ENCODE measurements at places on chromosomes 12 and 14. TPM values are rescaled to one million over a fixed set of nuclear protein-coding genes. Genes with fewer than 3 reads are reported as not detected.

GRCh38 chr12:91109148-91109564 is 2.1 kb downstream of the LUM start:
- peak; percentile 80 for DNase-seq
- peaks cover 7% of the 10 kb centered on the region for H3K36me3 ChIP-seq
- no peak overlapping the region for H3K27ac ChIP-seq
- peaks cover 2% of the 10 kb centered on the region for H3K4me1 ChIP-seq
- H3K27me3 ChIP-seq, result no peaks in the 10 kb centered on the region

DNA sequence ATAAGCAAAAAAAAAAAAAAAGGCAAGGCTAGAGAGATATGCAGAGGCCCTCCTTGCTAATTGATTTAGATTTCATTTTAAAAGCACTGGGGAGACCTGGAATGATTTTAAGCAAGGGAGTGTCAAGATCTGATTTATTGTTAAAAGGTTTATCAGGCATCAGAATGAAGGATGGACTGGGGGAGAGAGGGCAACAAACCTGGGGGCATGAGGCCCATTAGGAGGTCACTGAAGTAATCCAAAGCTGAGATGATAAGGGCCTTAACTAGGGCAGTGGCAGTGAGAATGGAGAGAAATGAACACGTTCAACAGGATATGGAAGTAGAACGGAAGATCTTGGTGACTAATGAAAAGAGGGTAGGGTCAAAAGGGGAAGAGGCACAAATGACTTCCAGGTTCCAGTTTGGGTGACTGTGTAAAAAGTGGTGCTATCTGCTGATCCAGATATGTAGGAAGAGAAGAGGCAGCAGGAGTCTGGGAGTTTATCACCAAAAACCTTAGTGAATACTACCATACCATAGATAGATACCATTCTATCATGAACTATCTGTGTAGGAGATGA is 24.0 kb downstream of the KITLG start:
- H3K36me3 ChIP-seq, result no peaks in the 10 kb centered on the region
- no peak for DNase-seq
- no peaks in the 10 kb centered on the region for H3K27me3 ChIP-seq
- peaks cover 13% of the 10 kb centered on the region for H3K4me1 ChIP-seq
- no peak overlapping the region for H3K27ac ChIP-seq

Gene LIN7A
- 23.9 TPM for total RNA-seq

DNA sequence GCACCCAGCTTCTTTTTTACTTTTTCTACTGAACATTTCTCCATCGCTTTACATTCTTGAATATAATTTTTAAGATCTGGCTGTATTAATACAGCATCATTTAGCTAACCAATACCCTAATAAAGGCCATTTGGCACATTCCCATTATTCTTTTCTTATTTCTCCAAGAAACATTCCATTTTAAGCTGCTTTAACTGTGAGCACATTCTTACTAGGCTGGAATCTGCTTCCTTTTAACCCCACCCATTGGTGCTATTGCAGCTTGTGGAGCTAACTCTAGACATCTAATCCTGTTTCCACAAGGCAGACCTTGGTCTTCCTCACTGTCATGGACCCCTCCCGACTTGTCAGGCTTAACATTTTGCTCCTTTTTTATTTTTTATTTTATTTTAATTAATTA is 15.2 kb downstream of the CALM1 start:
- H3K27ac ChIP-seq, result no peak overlapping the region
- peaks cover 2% of the 10 kb centered on the region for H3K36me3 ChIP-seq
- no peak overlapping the region for H3K4me3 ChIP-seq
- peaks cover 7% of the 10 kb centered on the region for H3K4me1 ChIP-seq
- no peaks in the 10 kb centered on the region for H3K27me3 ChIP-seq

DNA sequence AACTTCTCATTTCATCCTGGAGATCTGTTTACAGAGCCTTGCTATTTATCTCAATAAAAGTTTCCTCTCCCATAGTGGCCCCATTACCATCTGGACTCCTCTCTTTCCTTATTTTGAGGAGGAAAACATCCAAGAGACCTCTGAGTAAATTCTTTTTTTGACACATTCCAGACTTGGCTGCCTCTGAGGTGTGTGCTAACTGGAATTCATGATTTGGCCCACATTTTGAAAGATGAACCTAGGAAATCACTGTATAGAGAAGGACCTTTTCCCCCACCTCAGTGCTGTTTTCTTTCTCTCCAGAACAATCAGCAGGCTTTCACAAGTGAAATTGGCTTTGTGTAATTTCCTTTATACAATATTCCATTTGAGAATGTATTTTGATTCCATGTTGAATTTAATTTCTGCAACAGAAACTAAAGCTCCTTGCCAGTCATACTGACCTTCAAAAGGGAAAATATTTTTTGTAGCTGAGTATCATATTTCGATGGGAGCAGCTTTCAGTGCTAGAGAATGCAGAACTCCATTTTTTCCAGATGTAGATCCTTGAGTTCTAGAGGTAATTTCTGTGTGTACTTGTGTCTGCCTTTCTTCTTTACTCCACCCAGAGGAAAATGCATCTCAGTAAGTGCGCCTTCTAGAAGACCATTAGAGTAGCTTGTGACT is 244.9 kb upstream of the RGS6 start:
- H3K4me1 ChIP-seq, result peaks cover 13% of the 10 kb centered on the region
- H3K27ac ChIP-seq, result peak overlapping the region; percentile 58
- peaks cover 17% of the 10 kb centered on the region for H3K36me3 ChIP-seq
- H3K27me3 ChIP-seq, result no peaks in the 10 kb centered on the region

GRCh38 chr14:58994130-58994529 is 194.3 kb upstream of the DAAM1 start:
- H3K4me1 ChIP-seq, result no peaks in the 10 kb centered on the region
- H3K4me3 ChIP-seq, result no peak overlapping the region
- H3K27me3 ChIP-seq, result peaks cover 4% of the 10 kb centered on the region
- DNase-seq, result no peak
- no peaks in the 10 kb centered on the region for H3K36me3 ChIP-seq

DNA sequence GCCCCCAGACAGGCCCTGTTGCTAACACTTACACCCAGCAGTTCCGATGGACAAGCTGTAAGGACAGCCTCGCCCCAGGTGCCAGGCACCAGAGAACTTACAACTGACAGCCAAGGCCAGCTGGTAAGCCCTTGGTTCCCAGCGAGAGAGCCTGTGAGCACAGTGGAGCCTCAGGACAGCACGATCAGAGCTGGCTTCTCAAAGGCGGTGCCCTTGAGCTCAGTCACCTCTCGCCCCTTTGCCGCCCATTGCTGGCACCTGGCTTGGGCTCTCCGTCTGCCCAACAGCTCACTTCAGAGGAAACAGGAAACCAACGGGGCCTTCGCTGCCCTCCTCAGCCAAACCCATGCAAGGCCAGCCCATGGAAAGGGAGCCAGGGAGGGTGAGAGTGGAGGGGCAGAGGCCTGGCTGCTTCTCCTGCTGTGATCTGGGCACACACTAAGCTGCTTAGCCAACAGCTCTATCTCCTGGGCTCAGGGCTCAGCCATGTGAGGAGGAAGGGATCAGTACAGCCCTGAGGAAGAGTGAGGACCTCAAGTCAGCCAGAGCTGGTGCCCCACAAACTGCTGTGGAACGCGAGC is 98.5 kb downstream of the SINHCAF start:
- DNase-seq, result no peak

Gene NOVA1
- total RNA-seq, result 0.90 TPM

Gene OTX2
- total RNA-seq, result not detected

Gene TSPAN19
- not detected for total RNA-seq

Gene LMNTD1
- 4.3 TPM for total RNA-seq

Gene PPP2R5C
- total RNA-seq, result 78.7 TPM

DNA sequence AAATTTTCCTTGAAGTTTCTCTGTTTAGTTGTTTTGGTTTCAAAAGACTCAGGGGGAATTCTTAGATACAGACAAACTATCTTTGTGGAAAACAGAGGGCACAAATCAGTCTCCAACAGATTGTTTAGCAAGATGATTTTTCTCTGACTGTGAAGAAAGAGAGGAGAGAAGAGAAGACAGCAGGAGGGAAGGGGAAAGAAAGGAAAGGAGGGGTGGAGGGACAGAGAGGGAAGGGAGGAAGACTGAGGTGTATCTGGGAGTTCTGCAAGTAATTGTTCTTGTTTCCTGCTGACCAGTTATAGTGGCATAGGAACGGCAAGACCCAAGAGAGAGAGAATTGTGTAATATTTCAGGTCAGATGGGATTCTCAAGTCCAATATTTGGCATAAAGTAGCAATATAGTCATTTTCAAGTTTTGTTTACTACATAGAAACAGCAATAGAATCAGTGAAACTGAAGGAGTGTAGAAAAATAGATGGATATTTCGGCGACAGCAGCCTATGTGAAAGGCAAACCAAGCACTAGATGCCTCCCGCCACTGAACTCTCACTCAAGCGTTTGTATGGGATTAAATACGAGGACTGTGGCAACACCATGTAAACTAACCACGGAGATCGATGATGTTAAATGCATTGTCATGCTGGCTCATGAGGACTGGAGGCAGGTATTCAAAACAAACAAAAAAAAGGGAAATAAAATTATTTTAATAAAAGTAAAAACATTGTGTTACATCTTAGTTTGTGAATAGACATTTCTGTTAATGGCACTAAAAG is 342.5 kb downstream of the SLC16A7 start:
- H3K27ac ChIP-seq, result no peak overlapping the region
- no peaks in the 10 kb centered on the region for H3K27me3 ChIP-seq
- no peak for DNase-seq

GRCh38 chr12:6570264-6570887 is 2.3 kb upstream of the NOP2 start:
- H3K27me3 ChIP-seq, result no peaks in the 10 kb centered on the region
- H3K4me1 ChIP-seq, result no peaks in the 10 kb centered on the region
- H3K36me3 ChIP-seq, result peaks cover 45% of the 10 kb centered on the region
- DNase-seq, result no peak
- H3K4me3 ChIP-seq, result no peak overlapping the region

DNA sequence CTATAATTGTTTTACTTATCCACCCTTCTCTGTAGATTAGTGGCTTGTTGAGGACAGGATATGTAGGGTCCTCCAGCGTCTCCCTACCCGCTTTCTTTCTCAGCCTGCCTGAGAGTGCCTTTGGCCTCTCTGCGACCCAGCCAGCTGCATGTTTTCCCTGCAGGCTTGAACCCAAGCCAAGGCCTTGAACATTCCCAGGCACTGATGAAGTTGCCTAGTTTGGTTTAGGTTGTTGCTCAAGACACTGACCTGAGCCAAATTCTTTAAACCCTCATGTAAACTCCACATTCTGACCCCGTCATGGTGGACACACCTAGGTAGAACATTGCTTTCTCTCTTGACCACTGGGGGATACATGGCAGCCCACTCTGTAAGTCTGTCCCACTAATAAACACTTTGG is 33.4 kb upstream of the TXNRD1 start:
- H3K27ac ChIP-seq, result peak overlapping the region; percentile 77
- peaks cover 29% of the 10 kb centered on the region for H3K4me1 ChIP-seq
- peak; percentile 96 for DNase-seq
- H3K36me3 ChIP-seq, result no peaks in the 10 kb centered on the region
- H3K4me3 ChIP-seq, result no peak overlapping the region
- H3K27me3 ChIP-seq, result no peaks in the 10 kb centered on the region

DNA sequence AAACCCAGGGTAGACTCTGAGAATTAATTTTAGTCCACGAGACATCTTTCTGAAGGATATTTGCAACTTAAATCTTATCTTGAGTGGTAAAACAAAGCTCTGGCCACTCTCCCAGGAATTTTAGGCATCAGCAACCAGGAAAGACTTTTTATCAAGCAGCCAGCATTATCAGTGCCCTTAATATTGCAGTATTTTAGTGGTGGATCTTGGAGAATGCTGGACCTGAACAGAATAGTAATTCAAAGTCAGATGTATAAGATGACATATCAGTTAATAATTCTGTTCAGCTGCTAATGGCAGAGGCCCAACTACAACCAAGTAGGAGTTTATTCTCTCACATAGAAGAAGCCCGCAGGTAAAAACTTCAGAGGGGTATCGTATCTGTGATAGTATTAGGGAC is 59.0 kb upstream of the CRY1 start:
- no peak overlapping the region for H3K27ac ChIP-seq
- H3K36me3 ChIP-seq, result no peaks in the 10 kb centered on the region
- no peak overlapping the region for H3K4me3 ChIP-seq
- no peaks in the 10 kb centered on the region for H3K4me1 ChIP-seq

Gene TBC1D30
- 0.18 TPM for total RNA-seq

Gene KCNA5
- not detected for total RNA-seq

GRCh38 chr14:31950764-31951637 is 126.1 kb upstream of the ARHGAP5 start:
- DNase-seq, result peak; percentile 48
- no peak overlapping the region for H3K27ac ChIP-seq
- peaks cover 16% of the 10 kb centered on the region for H3K4me1 ChIP-seq
- no peak overlapping the region for H3K4me3 ChIP-seq

DNA sequence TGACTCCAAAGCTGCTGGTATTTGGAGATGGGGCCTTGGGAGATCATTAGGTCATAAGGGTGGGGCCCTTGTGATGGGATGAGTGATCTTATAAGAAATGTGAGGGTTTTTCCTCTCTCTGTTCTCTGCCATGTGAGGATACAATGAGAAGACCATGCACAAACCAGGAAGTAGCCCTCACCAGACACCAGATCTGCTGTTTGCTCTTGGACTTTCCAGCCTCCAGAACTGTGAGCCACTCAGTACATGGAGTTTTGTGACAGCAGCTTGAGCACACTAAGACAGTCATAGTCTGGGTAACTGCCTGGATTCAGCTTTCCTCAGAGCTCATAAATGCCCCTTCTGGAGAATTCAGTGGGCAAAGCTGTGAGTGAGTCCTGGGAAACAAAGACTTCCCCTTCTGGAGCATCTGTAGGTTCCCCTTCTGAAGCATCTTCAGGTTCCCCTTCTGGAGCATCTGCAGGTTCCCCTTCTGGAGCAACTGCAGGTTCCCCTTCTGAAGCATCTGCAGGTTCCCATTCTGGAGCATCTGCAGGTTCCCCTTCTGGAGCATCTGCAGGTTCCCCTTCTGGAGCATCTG is 11.0 kb upstream of the PPP4R3A start:
- no peaks in the 10 kb centered on the region for H3K36me3 ChIP-seq
- no peaks in the 10 kb centered on the region for H3K4me1 ChIP-seq
- H3K4me3 ChIP-seq, result no peak overlapping the region

Gene LRCOL1
- 0.28 TPM for total RNA-seq

DNA sequence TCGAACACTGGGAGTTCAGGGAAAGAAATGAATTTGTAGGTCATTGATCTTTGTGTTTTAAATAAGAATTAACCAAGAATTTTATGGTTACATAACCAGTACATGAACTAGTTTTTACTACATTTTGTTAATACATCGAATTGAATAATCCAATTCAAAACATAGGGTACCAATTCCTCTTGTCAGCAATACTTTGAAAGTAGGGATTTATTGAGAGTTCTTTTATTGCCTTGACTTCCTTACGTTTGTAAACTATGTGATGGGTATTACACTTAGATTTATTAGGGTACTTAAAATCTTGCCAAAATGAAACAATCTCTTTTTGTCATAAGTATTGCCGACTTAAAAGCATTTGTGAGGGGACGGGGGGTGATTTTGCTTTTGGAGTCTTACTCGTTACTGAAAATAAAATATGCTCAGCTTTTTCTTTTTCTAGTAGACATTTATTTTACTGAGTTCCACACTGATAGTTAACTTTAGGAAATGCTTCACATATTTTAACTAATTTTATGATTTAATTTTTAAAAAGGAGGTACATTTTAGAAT is 22.4 kb downstream of the SOCS2 start:
- H3K27me3 ChIP-seq, result no peaks in the 10 kb centered on the region
- no peak overlapping the region for H3K4me3 ChIP-seq
- H3K4me1 ChIP-seq, result no peaks in the 10 kb centered on the region
- DNase-seq, result no peak
- H3K36me3 ChIP-seq, result no peaks in the 10 kb centered on the region

Gene OTOGL
- total RNA-seq, result 0.28 TPM

Gene RDH16
- not detected for total RNA-seq

Gene TAS2R8
- total RNA-seq, result not detected

- H3K27ac ChIP-seq, result no peak overlapping the region
- H3K36me3 ChIP-seq, result no peaks in the 10 kb centered on the region
- H3K27me3 ChIP-seq, result peaks cover 15% of the 10 kb centered on the region
Measured at GRCh38 chr14:60346706-60347105, 97.7 kb downstream of the PPM1A start.

Gene C1QL4
- 0.18 TPM for total RNA-seq

Gene TAS2R50
- 4.4 TPM for total RNA-seq

Data from IMR-90 (cell line).